ENCODE measurements at places on chromosomes 1 and 21.
A peak's percentile ranks its signal among the peaks of the same experiment; 100 is the strongest.

- no peak for DNase-seq
Observed at GRCh38 chr1:226023735-226024134, 24.6 kb upstream of the SDE2 start.

GRCh38 chr1:18938707-18939070 lies 17.8 kb downstream of the IFFO2 start:
- DNase-seq: peak; percentile 73

- DNase-seq: no peak
Observed at GRCh38 chr1:63642901-63643300, 49.7 kb downstream of the PGM1 start.

- DNase-seq: no peak
Observed at GRCh38 chr1:210377731-210378333, 49.1 kb downstream of the HHAT start.

DNA sequence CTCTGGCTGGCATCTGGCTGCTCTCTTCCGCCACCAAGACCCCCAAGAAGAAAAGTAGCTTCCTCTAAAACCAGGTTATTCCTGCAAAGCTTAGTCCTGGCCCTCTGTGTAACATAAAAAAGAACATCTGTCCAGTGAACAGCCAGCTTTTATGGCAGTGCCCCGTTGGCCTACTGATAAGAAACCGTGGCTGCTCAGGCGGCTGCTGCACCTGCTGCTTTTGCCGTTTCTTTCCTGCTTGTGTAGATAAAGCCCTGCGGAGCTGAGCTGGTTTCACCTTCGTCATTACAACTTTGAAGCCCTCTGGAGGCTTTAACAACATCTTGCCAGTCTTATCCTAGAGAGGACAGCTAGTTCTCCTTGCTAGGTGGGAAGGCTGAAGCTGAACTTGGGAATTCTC lies 20.5 kb downstream of the ELAPOR1 start:
- DNase-seq: no peak

DNA sequence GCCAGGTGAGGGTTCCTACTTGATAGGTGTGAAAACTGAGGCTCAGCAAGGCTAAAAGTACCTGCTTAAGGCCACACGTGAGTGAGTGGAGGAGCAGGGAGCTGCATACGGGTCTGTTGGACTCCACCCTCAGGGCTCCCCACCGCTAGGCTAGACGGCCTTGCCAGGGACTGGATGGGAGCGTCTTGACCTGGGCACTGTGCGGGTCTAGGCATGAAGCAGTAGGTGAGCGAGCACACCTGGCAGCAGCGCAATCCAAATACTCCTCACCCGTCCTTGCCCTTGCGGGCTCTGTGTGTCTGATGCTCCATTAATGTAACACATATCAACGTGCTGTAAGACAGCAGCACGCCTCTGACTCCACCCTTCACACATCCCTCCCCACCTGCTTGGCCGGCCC lies 94.0 kb downstream of the LACTBL1 start:
- DNase-seq: no peak

GRCh38 chr1:86231076-86231475 lies 74.5 kb upstream of the COL24A1 start:
- DNase-seq: no peak

DNA sequence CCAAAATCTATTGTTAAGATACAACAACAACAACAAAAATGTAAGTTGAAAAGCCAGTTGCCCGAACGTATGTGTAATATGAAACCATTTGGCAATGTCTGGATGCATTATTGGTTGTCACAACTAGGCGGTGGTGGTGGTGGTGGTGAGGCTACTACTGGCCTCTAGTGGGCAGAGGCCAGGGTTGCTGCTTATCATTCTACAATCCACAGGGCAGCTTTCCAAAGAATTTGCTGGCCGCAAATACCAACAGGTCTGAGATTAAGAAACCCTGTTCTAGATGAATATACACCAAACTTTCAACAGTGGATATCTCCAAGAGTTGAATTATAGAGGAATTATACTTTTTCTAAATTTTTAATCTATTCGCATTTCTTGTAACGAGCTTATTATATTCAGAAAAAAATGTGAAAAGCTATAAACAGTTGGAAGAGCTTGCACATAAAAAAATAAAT lies 26.8 kb upstream of the ZNF697 start:
- peak; percentile 35 for DNase-seq

DNA sequence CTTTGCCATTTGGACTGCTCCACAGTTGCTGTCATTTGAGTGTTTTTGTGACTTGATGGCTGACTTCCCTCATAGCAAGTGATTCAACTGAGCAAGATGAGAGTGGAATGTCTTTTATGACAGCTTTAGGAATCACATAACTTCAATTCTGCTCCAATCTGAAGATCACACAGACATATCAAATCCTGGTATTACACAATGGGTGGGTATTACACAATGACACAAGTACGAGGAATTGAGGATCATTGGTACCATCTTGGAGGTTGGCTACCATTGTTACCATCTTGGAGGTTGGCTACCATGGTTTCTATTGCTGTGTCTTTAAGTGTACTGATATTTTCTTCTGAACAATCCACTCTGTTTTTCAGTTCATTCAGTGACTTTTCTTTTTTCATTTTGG lies 8.5 kb upstream of the TSHB start:
- no peak for DNase-seq

GRCh38 chr1:33918368-33918767 lies 54.5 kb downstream of the HMGB4 start:
- DNase-seq: no peak

GRCh38 chr1:8423692-8424538 lies 106.0 kb downstream of the SLC45A1 start:
- no peak for DNase-seq

GRCh38 chr1:32052887-32053286 lies 19.9 kb upstream of the TMEM39B start:
- DNase-seq: no peak

GRCh38 chr1:232904566-232904965 lies 45.8 kb upstream of the NTPCR start:
- no peak for DNase-seq

GRCh38 chr21:34046917-34047316 lies 26.5 kb upstream of the MRPS6 start:
- no peak for DNase-seq

- no peak for DNase-seq
Observed at GRCh38 chr1:28409090-28409489, 39.5 kb downstream of the PHACTR4 start.
